CD4-positive, alpha-beta memory T cell (primary cell): ENCODE measurements at places on chromosomes 2 and 18. TPM values are rescaled to one million over a fixed set of nuclear protein-coding genes. Genes with fewer than 3 reads are reported as not detected.

- DNase-seq = no peak
Measured at GRCh38 chr2:165058476-165059265, 103.3 kb upstream of the SLC38A11 start.

Gene AFF3
- total RNA-seq = 3.9 TPM

DNA sequence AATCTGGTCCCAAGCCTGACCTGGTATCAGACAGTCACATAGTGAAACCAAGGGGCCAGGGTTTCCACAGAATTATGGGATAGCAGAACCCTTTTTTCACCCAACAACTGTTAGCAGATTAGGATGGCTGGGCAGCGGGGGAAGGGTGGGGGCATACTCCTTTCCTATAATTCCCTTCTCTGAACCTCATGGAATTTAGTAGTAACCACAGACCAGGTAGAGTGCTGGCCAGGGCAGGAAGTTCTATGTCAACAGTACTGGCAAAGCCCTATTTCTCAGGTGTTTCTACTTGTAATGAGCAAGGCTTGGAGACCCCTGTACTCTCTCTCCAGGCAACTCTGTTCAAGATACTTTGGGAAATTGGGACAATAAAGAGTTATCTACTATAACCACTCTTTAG lies 174.6 kb downstream of the THADA start:
- no peak for DNase-seq

Gene SLC5A7
- not detected for total RNA-seq

Gene RND3
- not detected for total RNA-seq

DNA sequence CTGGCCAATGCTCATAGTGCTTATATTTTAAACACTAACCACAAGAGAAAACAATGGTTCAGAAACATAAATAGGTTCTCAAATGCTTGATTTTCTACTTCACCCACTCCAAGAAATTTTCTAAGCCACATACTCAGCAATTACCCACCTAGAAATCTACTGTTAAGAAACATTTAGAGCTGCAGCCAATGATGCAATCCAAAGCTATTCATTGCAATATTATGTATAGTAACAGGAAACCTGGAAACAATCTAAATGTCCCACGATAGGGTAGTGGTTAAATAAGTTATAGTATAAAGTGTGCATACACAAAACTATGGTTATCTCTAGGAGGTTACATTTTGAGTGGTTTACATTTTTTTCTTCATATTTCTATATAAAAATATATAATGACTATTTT lies 5.7 kb downstream of the FAM237A start:
- DNase-seq = no peak

DNA sequence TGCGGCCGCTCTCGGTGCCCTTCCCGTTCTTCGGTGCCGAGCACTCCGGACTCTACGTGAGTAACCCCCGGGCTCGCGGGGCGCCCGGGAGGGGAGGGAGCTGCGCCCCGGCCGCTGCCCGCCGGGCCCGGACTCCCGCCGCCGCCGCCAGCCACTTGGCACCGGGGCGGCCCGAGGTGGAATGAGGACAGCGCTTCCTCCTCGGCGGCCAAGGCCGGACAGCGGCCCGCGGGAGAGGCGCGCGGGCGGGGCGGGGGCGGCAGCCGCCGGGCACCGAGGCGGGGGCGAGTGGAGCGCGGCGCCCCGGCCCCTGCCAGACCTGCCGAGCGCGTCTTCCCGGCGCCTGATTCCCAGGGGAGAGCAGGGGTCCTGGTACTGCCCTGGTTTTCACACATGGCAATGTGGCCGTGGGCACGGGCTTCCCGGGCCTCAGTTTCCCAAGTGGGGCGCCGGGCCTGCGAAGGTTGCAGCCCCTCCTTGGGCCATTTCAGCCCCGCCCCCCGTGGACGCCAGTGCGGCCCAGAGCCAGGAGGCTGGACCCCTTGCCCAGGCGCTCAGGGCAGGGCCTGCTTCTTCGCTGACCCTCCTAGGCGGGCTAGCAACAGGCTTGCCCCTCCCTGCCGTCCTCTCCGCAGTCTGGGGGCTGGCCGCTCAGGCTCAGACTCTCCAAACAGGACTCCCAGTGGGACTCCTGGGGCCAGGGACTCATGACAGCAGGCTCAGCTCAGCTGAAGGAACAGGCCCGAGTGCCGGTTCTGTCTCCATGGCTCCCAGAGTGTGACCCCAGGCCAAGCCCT lies 775 bp downstream of the SNED1 start:
- no peak for DNase-seq

Gene ARHGEF33
- 0.53 TPM for total RNA-seq

- DNase-seq = no peak
Measured at GRCh38 chr2:56681659-56682396, 498.0 kb downstream of the CCDC85A start.

DNA sequence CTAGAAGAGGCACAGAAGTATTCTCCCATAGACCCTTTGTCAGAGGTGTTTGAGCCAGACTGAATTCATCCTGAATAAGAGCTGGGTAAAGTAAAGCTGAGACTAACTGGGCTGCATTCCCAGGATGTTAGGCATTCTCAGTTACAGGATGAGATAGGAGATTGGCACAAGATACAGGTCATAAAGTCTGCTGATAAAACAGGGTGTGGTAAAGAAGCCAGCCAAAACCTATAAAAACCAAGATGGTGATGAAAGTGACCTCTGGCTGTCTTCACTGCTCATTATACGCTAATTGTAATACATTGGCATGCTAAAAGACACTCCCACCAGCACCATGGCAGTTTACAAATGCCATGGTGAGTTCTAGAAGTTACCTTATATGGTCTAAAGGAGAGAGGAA lies 364.9 kb upstream of the TMEFF2 start:
- no peak for DNase-seq

DNA sequence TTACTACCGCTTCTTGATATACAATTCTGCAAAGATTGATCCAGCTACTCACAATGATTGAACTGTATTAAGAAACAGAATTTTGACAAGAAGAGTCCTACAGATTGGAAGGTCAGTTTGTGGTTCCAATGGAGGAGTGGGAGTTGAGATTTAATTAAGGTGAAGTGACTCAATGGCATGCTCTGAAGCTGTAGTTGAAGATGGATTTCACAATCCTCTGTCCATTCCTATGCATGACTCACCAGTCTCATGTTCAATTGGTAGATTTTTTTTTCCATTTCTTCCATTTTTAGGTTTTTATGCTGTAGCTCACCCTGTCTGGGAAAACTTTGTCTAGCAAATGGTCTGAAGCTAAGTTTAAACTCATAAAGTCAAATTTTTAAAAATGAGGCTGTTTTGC lies 83.3 kb downstream of the DPP4 start:
- DNase-seq = no peak

DNA sequence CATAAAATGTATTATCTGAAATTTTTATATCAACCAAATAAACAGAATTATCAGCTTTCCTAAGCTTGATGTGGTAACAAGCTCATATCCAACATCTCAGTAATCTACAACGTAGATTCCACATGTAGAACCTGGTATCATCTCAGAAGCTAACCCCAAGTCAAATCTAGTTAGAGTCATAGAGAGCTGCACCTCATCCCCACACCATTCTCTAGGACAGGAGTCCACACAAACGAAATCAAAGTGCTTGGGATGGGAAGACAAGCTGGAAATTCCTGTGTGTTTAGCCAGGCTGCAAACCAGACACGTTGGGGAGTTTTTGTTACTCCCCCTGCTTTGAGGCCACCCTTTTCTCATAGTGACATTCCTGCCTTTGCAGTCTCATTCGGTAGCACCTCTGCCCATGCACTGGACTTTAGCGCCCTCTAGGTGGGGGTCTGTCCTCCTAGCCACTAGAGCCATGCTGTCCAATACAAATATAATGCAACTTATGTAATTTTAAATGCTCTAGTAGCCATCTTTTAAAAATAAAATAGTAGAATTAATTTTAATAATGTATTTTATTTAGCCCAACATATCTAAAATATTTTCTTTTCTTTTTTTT lies 28.1 kb upstream of the SATB2 start:
- no peak for DNase-seq

Gene SP140
- 70.8 TPM for total RNA-seq

Gene XDH
- not detected for total RNA-seq

DNA sequence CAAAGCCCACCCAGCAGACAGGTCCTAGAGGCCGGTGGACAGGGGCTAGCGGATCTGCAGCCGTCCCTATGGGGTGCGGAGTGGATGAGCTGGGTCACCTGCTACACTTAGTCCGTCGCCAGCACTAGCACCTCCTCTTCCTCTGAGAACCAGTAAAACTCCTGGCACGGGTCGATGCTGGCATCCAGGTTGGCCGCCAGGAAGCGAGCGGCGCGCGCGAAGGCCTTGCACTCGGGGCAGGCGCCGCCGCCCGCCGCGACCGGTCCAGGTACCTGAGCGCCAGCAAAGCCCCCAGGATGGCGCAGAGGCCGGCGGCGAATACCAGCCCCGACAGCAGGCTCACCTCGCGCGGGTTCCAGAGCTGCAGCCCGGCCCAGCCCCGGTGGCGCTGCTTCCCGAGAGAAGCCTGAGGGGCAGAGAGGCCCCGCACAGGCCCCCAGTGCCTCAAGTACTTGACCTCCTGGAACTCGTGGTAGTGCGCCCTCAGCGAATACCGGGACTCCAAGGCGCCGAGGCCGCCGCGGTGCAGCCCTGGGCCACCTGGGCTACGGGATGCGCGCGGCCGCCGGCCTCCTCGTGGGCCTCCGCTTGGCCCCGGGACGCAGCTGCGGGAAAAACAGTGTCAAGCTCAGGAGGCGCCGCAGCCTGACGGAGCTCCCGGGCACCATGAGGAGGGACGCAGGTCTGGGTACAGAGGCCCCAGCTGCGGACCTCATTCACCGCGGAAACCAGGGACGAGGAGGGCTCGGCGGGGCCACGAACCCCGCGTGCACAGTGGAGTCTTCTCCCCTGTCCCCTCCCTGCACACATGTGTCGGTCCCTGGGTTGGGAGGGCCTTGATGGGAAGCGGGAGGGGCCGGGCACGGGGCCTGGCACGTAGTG lies 27.5 kb upstream of the ALPP start:
- no peak for DNase-seq

DNA sequence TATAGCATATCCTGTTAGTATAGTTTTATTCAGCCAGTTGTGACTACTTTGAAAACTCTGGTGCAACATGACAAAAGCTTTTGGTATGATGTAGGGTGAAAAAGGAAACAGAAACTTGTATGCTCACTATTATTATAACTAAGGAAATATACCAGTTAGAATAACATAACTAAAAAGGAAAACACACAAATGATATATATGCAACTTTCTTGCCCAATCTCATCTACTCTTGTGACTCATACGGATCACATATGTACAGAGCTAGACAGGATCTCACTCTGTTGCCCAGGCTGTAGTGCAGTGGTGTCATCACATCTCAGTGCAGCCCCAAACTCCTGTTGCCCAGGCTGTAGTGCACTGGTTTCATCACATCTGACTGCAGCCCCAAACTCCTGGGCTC lies 12.4 kb upstream of the TLK1 start:
- DNase-seq = no peak

Gene DLGAP1
- total RNA-seq = 0.17 TPM

Gene FTCDNL1
- 1.9 TPM for total RNA-seq

DNA sequence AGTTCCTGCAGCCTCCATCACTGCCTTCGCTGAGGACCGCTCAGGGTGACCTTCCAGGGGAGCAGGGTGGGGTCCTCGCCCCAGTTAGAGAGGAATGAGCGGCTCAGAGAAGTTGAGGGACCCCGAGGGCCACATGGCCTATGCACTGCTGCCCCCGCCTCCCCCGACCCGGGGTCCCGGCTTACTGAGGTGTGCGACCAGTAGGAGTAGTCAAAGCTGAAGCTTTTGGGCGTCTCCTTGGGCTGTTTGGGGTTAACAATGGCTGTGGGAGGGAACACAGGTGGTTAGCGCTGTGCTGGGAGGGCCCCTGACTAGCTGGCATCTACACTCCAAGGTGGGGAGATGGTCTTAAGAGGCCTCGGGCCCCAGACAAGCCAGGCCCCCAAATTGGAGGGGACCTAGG lies 31.0 kb downstream of the KIF1A start:
- no peak for DNase-seq

- no peak for DNase-seq
Measured at GRCh38 chr2:29159125-29159524, 43.9 kb downstream of the CLIP4 start.

- no peak for DNase-seq
Measured at GRCh38 chr2:184206045-184206444, 392.3 kb upstream of the ZNF804A start.

DNA sequence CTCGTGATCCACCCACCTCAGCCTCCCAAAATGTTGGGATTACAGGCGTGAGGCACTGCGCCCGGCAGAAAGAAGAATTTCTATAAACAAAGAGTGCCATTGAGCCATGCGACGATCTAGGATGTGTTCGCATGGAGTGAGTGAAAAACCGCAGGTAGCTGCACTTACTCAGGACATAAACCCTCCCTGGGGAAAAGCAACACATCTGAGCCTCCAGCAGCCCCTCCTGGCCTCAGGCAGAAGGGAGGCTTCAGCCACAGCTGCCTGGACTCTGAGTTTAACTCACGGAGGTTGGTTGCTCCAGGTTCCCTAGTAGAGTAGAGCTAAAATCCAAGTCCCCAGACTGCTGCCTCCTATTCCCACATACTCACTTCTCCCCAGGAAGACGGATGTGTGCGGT lies 11.3 kb upstream of the STK25 start:
- no peak for DNase-seq

- peak; percentile 58 for DNase-seq
Measured at GRCh38 chr2:240567872-240568677, at the start of gene RNPEPL1. Gene RNPEPL1, plus strand, starts transcription at chr2:240568484. Its CDS starts 103 bp downstream, at chr2:240568587.

DNA sequence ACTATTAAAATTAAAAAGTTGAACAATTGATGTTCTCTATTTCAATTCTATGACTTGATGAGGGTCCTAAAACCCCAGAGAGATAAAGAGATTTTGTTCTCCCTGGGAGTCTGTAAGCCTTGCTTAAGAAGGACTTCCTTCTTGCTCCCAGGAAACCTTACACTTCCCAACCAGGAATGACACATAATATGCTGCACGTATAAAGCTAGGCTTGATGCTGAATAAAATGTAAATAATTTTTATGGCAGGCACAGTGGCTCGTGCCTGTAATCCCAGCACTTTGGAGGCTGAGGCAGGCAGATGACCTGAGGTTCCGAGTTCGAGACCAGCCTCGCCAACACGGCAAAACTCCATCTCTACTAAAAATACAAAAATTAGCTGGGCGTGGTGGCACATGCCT lies 27.8 kb downstream of the SPIRE1 start:
- DNase-seq = no peak

DNA sequence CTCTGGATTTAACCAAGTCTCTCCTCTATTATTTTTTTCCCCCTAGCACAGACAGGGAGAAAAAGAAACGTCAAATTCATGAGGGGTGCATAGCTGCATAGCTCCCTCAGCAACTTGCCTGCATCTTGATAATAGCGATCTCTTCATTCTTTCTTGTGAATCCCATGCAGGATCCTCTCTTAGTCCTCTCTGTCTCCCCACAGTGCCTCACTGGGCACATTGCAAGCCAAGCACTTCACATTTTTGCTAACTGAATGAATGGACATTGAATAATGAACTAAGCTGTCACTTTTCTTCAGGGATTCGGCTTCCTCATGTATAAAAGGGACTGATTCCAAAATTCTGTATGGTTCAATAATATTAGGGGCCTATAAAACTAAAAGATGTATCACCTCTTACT lies 2.9 kb upstream of the EPB41L3 start:
- no peak for DNase-seq

GRCh38 chr18:11176481-11176881 lies 27.1 kb upstream of the PIEZO2 start:
- no peak for DNase-seq

- DNase-seq = no peak
Measured at GRCh38 chr2:171524018-171524401, 1.7 kb downstream of the CYBRD1 start.
